ENCODE measurements at places on chromosomes 6 and 20. TPM values are rescaled to one million over a fixed set of nuclear protein-coding genes. Genes with fewer than 3 reads are reported as not detected.

Gene BNIP5
- total RNA-seq, result not detected

- H3K4me1 ChIP-seq, result no peaks in the 10 kb centered on the region
- H3K36me3 ChIP-seq, result no peaks in the 10 kb centered on the region
- H3K4me3 ChIP-seq, result no peak overlapping the region
- no peak for DNase-seq
- H3K27ac ChIP-seq, result peak overlapping the region; percentile 17
Observed at GRCh38 chr6:57198926-57199636, 23.0 kb downstream of the RAB23 start.

DNA sequence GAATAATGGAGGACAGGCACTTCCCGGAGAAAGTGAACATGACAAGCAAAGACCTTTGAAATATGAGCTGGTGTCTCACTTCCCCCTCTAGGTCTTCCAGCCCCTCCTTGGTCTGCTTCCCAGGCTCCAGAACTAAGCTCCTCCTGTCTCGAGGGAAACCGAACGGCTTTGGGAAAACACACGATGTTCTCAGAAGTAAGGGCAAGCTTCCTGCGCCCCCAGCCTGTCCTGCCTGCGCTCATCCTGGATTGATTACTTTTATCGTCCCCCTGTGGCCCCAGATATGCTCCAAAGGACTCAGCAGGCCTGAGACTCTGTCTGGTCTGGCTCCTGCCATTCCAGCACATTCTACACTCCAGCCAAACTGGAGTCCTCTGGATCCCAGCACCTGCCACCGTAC, 83.4 kb downstream of the ZNF217 start:
- no peak overlapping the region for H3K4me3 ChIP-seq
- no peak for DNase-seq
- H3K27ac ChIP-seq, result no peak overlapping the region
- H3K27me3 ChIP-seq, result no peaks in the 10 kb centered on the region
- H3K36me3 ChIP-seq, result no peaks in the 10 kb centered on the region

DNA sequence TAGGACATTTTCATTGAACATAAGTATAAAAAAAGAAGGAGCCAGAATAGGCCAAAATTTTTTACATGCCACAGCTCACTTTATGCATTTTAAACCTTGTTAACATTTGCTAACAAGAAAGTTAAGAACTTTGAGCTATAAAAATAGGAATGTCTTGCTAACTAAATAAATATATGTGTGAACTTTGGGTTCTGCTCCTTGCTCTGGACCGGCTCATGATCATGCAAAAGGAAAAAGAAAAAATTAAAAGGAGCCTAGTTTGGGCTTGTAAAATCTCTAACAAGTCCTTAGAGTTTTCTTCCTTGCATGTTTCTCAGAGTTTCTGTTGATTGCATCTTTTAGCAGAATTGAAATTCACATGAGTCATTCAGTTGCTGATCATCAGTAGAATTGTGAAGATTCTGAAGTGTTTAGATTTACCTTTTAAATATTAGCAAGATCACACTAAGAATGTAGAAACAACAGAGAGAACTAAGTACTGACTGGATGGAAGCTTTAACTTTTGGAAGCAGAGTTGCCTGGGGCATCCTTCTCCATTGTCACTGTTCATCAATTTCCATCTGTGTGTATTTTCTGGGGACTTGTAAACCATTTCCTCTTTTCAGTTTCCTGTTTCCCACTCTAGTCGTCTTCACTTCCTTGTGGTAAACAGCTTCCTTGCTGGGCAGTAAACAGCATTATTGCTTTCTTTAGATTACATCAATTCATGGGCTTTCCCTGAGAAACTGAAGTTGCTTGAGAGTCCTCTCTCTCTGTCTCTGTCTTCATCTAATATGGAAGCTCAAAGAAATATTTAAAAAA, 458.4 kb upstream of the BTBD3 start:
- no peak for DNase-seq
- H3K4me1 ChIP-seq, result no peaks in the 10 kb centered on the region
- no peak overlapping the region for H3K4me3 ChIP-seq
- H3K36me3 ChIP-seq, result no peaks in the 10 kb centered on the region
- no peak overlapping the region for H3K27ac ChIP-seq

GRCh38 chr20:21640556-21640955, 64.9 kb upstream of the PAX1 start:
- H3K4me3 ChIP-seq, result no peak overlapping the region
- DNase-seq, result no peak
- no peaks in the 10 kb centered on the region for H3K36me3 ChIP-seq
- no peaks in the 10 kb centered on the region for H3K27me3 ChIP-seq
- H3K27ac ChIP-seq, result no peak overlapping the region

- no peaks in the 10 kb centered on the region for H3K36me3 ChIP-seq
- no peaks in the 10 kb centered on the region for H3K27me3 ChIP-seq
- no peak for DNase-seq
- H3K4me3 ChIP-seq, result peak overlapping the region; percentile 71
- peaks cover 13% of the 10 kb centered on the region for H3K4me1 ChIP-seq
Observed at GRCh38 chr6:41781366-41781730, 766 bp downstream of the PRICKLE4 start.

DNA sequence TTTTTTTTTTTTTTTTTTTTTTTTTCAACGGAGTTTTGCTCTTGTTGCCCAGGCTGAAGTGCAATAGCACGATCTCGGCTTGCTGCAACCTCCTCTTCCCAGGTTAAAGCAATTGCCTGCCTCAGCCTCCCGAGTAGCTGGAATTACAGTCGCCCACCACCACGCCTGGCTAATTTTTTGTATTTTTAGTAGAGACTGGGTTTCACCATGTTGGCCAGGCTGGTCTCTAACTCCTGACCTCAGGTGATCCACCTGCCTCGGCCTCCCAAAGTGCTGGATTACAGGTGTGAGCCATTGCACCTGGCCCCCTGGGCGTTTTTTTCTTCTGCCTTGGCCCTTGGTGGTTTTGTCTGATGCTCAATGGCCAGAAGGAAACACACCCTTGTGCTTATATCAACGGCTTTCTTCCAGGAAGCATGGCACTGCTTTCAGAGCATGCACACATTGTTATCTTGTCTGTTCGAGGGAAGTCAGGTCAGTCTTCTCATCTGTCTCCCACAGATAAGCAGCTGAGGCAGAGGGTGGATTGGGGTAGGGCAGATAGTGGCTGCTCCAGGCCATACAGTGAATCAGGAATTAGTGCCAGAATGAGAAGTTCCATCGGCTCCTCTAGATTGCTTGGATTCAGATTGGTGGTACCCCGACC, 203.1 kb downstream of the TSHZ2 start:
- no peaks in the 10 kb centered on the region for H3K4me1 ChIP-seq
- no peaks in the 10 kb centered on the region for H3K36me3 ChIP-seq
- no peaks in the 10 kb centered on the region for H3K27me3 ChIP-seq

DNA sequence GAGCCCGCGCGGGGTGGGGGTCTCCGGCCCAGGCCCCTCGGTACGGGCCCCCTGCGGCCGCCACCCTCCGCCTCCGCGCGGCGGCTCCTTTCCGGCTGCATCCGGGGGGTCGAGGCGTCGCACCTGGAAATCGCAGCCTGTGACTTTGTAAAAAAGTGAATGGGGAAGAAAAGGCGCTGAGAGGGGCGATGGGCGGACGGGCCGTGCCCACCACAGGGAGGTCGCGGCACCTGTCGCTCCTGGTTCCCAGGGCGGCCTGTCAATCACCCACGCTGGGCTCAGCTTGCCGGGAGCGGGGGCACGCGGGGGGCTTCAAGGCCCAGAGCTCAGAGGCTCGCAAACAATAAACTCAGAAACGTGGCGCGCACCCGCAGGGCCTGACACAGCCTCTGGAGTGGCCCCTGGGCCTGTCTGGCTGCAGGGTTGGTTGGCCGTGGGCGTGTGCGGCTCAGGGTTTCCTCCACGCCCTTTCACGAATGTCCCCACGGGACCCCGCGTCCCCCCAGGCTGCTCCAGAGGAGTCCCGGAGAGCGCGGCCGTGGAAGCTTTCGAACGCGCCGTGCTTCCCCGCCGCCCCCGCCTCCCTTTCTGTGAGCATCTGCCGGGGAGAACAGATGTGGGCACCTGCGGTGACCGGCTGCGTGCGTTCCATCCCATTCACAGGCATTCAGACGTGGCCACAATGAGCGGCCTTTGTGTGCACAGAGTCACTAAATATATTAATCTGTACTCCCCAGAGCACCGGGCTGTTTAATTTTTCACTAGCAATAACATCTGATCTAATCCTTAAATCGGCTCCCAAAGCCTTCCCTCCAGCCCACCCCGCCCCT, 6.1 kb upstream of the DLL1 start:
- no peaks in the 10 kb centered on the region for H3K36me3 ChIP-seq
- peaks cover 34% of the 10 kb centered on the region for H3K4me1 ChIP-seq
- H3K27ac ChIP-seq, result no peak overlapping the region
- peaks cover 34% of the 10 kb centered on the region for H3K27me3 ChIP-seq
- DNase-seq, result peak; percentile 57
- H3K4me3 ChIP-seq, result peak overlapping the region; percentile 70

- H3K4me1 ChIP-seq, result no peaks in the 10 kb centered on the region
- H3K36me3 ChIP-seq, result no peaks in the 10 kb centered on the region
Observed at GRCh38 chr20:32354592-32355416, 3.3 kb upstream of the ASXL1 start.

- DNase-seq, result no peak
- H3K36me3 ChIP-seq, result peaks cover 36% of the 10 kb centered on the region
- no peaks in the 10 kb centered on the region for H3K27me3 ChIP-seq
- no peak overlapping the region for H3K4me3 ChIP-seq
- H3K27ac ChIP-seq, result no peak overlapping the region
Observed at GRCh38 chr20:37225146-37225545, 36.5 kb downstream of the GHRH start.

DNA sequence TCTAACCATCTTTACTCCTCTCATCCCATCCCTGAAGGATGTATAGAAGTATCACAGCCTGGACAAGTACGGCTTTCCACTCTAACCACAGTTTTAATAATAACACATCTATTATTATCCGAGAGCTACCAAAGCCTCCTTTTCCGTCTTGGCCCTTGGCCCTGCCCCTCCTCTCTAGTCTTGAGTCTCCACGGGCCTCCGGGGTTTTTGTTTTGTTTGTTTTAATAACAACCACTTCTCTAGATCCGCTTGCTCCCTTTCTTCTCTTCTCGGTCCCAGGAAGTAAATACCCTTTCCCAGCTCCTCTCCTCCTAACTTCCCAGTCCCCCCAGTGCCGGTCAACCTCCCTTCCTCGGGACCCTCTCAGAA, 661 bp downstream of the LCA5 start:
- no peaks in the 10 kb centered on the region for H3K4me1 ChIP-seq
- peak overlapping the region; percentile 93 for H3K27ac ChIP-seq
- DNase-seq, result peak; percentile 72
- H3K27me3 ChIP-seq, result no peaks in the 10 kb centered on the region

DNA sequence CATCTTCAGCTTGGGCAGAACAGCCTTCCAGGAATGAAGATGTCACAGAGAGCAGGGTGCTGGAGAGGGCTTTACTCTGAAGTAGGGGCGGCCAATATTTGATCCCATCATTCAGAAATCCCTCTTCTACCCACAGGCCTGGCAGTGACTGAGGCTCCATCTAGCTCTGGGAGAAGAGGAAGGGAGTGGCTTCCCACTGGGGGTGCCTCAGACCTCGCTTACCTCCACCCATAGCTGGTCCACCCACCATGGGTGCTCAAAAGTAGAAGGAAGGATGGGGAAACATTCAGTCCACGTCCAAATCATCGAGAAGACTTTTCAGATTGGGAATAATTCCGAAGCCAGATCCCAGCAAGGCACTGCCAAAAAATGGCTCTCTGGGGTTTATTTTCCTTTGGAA, 11.8 kb upstream of the THBD start:
- peak overlapping the region; percentile 85 for H3K27ac ChIP-seq
- no peaks in the 10 kb centered on the region for H3K36me3 ChIP-seq
- H3K27me3 ChIP-seq, result no peaks in the 10 kb centered on the region
- H3K4me3 ChIP-seq, result peak overlapping the region; percentile 13
- DNase-seq, result no peak
- H3K4me1 ChIP-seq, result peaks cover 15% of the 10 kb centered on the region

- no peak overlapping the region for H3K4me3 ChIP-seq
- no peaks in the 10 kb centered on the region for H3K4me1 ChIP-seq
- H3K27ac ChIP-seq, result no peak overlapping the region
- H3K36me3 ChIP-seq, result no peaks in the 10 kb centered on the region
Observed at GRCh38 chr6:6981681-6982322, 126.0 kb upstream of the RREB1 start.

DNA sequence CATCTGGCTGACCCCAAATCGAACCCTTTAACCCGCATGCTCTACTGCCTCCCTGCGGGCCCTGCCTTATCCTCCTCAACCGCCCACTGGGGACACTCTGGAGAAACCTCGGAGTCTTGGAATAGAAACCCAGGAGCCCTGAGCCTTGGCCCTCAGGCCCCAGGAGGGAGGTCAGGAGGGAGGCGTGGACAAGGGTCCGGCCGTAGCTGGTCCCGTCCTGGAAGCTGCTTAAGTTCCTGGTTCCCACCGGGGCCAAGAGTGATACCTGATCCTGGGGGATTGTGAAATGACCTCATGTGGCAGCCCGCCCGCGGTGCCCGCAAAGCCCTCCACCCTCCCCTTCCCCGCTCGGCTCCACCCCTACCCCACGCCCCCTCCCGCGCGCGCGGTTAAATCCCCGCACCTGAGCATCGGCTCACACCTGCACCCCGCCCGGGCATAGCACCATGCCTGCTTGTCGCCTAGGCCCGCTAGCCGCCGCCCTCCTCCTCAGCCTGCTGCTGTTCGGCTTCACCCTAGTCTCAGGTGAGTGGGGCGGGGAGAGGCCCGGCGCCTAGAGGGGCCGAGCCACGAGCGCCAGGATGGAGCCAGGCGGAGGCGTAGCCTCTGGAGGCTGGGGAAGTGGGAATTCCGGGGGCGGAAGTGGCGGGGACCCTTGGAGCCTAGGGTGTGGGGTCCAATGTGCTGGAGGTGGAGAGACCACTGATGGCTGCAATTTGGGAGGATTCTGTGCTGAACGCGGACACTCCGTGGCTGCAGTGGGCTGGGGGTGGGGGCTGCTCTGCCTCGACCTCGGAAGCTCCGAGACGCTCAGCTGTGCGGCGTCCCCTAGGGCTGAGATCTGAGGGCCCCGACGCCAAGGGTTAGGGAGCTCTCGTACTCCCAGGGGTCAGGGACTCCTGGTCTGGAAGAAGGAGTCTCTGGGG, at the start of gene WFDC2:
WFDC2 (plus strand) TSS at position 418 of the 926 bp plus-strand sequence; CDS start at position 447, 29 bp downstream.
- no peak within 1 kb of the TSS for H3K27ac ChIP-seq
- H3K4me3 ChIP-seq, result peak within 1 kb of the TSS; percentile 61
- DNase-seq, result no peak
- no peaks in the 10 kb centered on the region for H3K36me3 ChIP-seq
- H3K27me3 ChIP-seq, result peaks cover 4% of the 10 kb centered on the region

DNA sequence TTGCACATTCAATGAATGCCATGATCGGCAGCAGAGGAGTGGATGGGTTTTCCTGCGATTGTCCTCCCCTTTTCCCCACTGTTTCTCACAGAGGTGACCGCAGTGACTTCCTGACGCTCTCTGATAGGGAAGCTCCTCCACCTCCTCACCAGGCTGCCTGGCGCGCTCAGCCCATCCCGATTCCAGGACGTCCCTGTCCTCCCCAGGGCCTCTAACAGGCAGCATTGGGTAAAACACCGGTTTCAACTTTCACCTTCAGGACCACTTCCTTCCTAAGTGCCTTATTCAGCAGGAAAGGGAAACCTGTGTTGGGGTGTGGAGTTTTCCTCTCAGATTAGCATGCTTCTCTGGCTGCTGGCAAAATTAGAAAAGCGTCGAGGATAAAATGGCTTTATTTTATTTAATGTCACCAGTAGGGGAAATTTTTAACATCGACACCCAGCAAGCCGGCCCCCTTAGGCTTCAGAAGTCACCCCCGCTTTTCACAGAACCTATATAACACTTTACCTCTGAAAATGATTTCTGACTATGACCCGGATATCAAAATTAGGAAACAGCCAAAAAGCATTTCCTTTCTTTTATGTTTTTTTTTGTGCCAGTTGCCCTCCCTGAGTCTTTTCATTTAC, 570.4 kb upstream of the GJE1 start:
- H3K4me1 ChIP-seq, result no peaks in the 10 kb centered on the region
- H3K36me3 ChIP-seq, result no peaks in the 10 kb centered on the region
- peak overlapping the region; percentile 45 for H3K4me3 ChIP-seq
- H3K27me3 ChIP-seq, result no peaks in the 10 kb centered on the region
- H3K27ac ChIP-seq, result peak overlapping the region; percentile 68
- peak; percentile 60 for DNase-seq

- no peaks in the 10 kb centered on the region for H3K4me1 ChIP-seq
- H3K36me3 ChIP-seq, result peaks cover 43% of the 10 kb centered on the region
- H3K27me3 ChIP-seq, result no peaks in the 10 kb centered on the region
Observed at GRCh38 chr20:38519426-38519825, 46.8 kb downstream of the RALGAPB start.

All from ascending aorta (tissue), 2 donors.